GM10248 (cell line): ENCODE measurements at places on chromosomes 7 and 10.
A peak's percentile ranks its signal among the peaks of the same experiment; 100 is the strongest.

- no peak for DNase-seq
Measured at GRCh38 chr10:125284875-125285597, 124.7 kb upstream of the CTBP2 start.

GRCh38 chr10:1411451-1411850 lies 325.9 kb downstream of the ADARB2 start:
- no peak for DNase-seq

GRCh38 chr10:31617757-31618156 lies 298.7 kb downstream of the ZEB1 start:
- DNase-seq: no peak

GRCh38 chr7:47302560-47302959 lies 279.4 kb downstream of the TNS3 start:
- DNase-seq: no peak

- no peak for DNase-seq
Measured at GRCh38 chr7:94374231-94374630, 20.5 kb upstream of the COL1A2 start.

DNA sequence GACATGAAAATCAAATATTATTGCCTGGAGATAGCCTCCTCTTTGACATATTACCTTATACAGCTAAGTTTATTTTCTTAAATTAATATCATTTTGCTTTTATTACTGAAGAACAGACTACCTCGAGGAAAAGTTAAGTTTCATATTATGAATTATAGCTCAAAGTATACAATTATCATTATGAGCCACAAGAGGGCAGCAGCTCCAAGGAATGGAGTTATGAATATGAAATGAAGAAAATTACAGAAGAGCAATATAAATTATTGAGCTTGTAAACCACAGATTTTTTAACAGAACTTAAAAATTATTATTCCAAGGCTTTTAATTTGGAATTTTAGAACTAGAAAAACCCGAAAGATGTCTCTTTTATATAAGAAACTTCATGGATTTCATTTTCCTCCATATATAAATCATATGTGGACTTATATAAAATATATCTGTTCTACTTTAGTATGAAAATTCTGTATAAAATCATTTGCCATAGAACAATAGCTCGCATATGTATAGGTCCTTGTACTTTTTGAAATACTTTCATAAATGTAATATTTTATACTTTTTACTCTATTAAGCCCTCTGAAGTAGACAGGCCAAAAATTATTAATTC lies 40.1 kb downstream of the IQUB start:
- peak; percentile 26 for DNase-seq

GRCh38 chr10:132619927-132620326 lies 82.3 kb downstream of the INPP5A start:
- no peak for DNase-seq

GRCh38 chr7:26556061-26556881 lies 264.6 kb downstream of the SNX10 start:
- DNase-seq: no peak

DNA sequence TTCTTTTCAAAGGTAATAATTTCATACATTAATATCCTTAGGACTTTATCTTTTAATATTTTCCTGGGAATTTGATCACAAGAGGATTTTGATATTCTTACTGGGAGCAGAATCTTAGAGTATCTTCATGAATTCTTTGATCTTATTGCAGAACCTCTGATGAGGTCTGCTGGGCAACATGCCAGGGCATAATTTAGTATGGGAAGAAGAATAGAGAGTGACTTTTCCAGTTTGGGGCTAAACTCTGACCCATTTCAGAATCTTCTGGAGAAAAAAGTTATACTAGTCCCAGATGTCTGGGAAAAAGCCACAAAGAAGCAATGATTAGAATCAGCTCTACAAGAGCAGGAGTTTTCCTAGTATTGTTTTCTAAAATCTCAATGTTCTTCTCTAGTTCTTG lies 28.0 kb upstream of the RSU1 start:
- DNase-seq: no peak

- no peak for DNase-seq
Measured at GRCh38 chr7:20412032-20412431, 81.3 kb downstream of the ITGB8 start.

GRCh38 chr10:111921821-111922220 lies 261.7 kb downstream of the GPAM start:
- no peak for DNase-seq

GRCh38 chr7:90777465-90777864 lies 181.3 kb downstream of the CDK14 start:
- no peak for DNase-seq

GRCh38 chr7:116734710-116735109 lies 62.7 kb downstream of the MET start:
- DNase-seq: no peak

DNA sequence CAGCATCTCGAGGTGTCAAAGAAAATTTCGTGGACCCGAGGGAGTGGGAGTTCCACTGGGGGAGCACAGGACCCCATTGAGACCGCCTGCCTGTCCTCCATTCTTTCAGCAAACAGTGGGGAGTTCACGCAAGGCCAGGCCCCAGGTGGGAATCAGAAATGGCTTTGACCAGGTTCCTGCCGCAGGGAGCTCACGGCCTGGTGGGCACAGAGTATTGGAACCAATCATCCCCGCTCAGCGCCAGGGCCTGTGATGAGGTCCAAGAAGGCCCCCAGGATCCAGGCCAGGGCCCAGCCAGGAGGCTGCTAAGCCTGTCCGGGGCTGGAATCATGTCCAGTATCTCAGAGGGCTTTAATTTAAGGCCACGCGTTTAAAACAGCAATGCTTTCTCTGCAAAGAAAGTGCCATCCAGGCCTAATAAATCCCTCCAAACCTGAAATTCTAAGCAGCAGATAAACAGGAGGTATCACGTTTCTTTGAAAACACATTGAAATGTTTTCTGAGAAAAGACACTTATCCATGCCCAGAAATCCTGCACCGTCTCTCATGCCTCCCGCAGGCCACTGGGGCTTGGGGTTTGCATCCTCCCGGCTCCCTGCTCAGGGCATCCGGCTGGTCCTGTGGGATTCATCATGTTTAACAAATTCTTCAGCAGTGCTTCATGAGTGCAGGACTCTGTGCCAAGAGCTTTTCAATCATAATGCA lies 125.7 kb downstream of the OAT start:
- DNase-seq: no peak

- no peak for DNase-seq
Measured at GRCh38 chr10:30509508-30509907, 75.5 kb downstream of the MAP3K8 start.

DNA sequence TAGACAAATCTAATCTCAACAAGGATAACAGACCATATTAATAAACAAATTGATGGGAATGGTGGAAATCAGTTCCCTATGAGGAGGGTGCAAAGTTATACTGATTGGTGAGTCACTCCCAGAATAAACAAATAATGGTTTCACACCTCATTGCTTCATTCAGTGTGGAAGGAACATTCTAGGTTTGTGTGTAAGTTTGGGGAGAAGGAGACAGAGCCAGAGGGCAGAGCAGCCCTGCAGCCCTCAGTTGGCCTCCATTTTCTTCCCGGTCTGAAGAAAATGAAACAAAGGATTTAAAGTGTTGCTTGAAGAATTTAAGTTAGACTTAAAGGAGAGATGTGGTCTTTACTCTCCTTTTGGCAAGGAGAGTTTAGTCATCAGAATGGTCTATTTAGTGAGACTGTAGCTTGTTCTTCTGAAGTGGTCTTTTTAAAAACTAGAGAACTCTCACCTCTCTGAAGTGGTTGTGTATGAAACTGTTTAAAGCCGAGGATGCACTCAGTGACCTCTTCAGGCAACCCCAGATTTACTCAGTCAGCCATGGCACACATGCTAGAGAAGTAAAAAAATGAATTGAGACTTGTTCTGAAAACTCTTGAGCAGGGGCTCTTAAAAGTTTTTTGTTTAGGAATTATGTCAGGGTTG lies 27.2 kb downstream of the IKZF1 start:
- DNase-seq: peak; percentile 69

- no peak for DNase-seq
Measured at GRCh38 chr10:71150796-71151195, 61.6 kb upstream of the UNC5B start.

DNA sequence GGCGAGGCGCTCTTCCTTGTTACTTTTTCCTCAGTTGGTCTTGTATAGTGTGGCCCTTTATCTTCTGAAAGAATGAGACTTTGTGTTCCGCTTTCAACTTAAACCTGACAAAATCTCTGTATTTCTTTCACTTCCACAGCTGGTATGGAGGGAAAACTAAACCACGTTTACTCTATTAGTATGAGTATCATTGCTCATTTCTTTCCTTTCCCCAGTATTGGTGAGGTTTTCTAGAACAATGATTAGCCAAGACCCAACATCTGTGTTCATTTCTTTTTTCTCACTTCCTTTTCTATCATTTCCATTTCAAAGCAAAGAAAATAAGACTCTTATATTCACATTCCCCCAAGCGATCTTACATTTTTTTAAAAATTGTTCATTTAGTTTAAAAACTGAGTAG lies 165.3 kb downstream of the PAXIP1 start:
- no peak for DNase-seq

GRCh38 chr10:35950701-35951100 lies 308.6 kb upstream of the FZD8 start:
- DNase-seq: no peak

DNA sequence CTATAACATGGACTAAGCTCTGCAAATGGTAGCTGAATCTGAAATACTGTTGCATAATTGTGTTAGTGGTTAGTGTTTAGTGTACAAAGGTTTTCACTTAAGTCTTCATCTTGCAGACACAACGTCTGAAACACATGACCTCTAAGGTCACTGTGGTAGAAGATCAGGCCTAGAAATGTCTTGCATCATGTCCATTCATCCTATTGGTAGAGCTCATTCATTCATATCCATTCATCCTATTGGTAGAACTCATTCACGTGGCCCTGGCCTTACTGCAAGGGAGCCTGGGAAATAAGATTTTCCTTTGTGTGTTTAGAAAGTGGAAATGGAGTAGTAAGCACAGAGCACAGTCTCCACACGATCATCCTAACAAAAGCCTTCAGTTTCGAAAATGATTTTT lies 485.8 kb downstream of the PLXNA4 start:
- no peak for DNase-seq

DNA sequence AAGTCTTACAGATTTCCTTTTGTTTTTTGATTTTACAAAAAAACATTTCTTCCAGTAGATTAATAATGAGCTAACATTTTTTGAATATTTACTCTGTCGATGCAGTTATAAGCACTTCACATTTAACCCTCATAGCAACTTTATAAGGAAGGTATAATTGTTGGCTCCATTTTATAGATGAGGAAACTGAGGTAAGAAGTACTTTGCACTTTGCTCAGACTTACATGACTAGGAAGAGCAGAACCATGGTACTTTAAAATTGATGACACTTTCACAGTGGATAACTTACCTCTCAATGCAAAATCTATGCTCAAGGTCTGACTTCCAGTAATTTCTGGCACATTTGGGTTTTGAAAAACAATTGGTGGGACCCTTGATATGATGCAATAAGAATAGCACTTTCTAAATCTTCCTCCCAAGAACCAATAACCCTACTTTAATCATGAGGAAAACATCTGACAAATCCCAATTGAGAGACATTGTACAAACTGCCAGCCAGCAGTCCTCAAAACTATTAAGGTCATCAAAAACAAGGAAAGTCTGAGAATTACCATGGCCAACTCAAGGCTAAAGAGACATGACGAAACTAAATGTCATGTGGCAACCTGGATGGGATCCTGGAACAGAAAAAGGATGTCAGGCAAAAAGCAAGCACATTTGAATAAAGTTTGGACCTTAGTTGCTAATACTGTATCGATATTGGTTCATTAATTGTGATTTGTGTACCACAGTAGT lies 72.6 kb downstream of the RALA start:
- no peak for DNase-seq

DNA sequence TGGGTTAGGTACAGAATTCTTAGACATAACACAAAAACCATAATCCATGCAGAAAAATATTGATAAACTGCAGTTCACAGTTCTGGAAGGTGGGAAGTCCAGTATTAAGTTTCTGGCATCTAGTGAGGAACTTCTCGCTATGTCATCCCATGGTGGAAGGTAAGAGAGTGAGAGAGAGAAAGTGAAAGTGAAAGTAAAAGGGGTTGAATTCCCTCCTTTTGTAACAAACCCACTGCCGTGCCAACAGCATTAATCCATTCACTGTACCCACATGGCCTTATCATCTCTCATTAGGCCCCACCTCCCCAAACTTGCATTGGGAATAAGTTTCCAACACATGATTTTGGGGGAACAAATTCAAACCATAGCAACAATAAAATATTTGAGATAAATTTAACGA lies 17.1 kb downstream of the ZNF485 start:
- no peak for DNase-seq

DNA sequence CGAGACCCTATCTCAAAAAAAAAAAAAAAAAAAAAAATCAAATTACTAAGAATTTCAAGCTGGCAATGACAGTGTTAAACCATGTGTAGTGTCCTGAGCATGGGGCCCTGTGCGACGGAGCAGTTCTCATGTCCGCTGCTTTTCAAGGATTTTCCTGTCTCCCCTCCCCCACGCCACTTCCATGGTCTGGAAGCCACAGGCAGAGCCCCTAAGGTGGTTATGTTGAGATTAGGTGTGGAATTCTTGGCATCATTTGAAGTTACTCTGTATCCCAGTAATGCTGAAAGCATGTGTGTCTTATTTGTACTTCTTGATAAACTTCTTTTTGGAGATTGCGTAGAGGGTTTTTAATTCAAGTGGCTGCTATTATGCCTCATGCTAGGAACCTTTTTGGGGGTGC lies 65.2 kb downstream of the PFKFB3 start:
- DNase-seq: no peak

DNA sequence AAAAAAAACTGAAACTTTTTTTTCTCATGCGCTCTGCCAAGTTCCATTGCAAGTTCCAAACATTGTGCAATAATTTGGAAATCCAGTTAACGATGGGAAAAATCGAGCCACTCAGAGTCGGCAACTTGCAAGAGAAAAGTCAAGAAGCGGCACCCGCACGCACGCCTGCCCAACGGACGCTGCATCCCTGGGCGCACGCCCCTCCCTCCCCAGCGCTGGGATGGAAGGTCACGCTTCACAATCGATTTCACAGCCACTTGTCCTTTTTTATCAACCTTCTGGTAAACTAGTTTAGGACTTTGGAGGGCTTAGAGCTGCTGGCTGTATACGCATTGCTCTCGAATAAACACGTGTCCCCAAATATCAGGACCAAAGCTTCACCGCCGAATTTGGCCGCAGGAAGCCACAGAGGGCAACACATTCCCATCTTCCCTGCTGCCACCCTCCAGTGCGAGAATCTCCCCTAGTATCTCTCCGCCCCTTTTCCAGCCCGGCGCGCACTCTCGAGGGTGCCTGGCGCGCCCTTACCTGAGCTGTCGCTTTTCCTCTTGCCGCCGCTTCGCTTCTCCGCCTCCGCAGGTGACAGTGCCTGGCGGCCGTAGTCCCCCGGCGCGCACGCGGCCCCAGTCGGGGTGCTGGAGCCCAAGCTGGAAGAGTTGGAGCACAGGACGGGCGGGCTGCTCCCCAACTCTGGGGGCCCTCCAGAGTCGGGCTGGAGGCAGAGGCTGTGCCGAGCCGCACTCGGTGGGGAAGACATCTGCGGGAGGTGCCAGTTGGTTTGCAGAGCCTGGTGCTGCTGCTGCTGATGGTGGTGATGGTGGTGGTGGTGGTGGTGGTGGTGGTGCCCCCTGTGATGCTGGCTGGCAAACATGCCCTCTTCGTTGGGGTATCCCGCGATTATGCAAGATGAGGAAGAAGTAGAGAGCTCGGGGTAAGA lies 857 bp downstream of the MEOX2 start:
- peak; percentile 5 for DNase-seq
